GM19239 (cell line): ENCODE measurements at places on chromosomes 11 and 22.
A peak's percentile ranks its signal among the peaks of the same experiment; 100 is the strongest.

DNA sequence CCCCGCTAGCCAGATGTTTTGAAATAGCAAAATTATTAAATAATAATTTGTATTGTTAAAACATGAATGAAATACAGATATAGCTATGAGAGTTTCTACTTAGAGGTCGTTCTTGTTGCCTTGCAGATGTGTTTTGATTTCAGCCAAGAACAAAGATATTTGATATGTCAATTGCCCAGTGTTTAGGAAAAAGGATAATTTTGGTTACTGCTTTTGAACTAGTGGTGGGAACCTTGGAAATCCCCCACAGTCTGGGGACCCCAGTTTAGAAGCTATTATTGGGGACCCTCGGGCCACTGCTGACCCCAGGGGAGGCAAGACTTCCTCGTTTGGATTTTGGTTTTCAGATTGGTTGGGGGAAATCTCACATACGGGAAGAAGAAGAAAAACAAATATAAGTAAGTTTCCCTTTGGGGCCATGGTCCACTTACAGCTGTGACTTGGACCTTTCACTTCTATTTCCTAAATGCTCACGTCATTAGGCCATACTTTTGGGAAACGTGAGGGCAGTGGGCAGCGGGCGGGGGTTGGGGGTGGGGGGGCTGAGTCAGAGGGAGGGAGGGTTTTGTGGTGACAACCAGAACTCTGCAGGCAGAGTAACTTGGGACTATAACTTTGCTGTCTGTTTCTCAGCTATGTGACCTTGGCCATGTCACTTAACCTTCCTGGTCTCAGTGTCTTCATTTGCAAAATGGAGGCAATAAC is 37.0 kb downstream of the LDLRAD3 start:
- no peak for DNase-seq

- DNase-seq: no peak
Observed at GRCh38 chr11:126506789-126507188, 151.3 kb downstream of the ST3GAL4 start.

- no peak for DNase-seq
Observed at GRCh38 chr11:115670538-115671205, 166.5 kb upstream of the CADM1 start.

- no peak for DNase-seq
Observed at GRCh38 chr11:85627332-85627997, at the start of gene DLG2. TSS of gene DLG2 (minus strand) at chr11:85627344.

GRCh38 chr22:42432020-42432596 is at the start of gene NFAM1:
TSS of gene NFAM1 (minus strand) at chr22:42432403. CDS start at chr22:42432357, 46 bp downstream.
- DNase-seq: no peak

- DNase-seq: no peak
Observed at GRCh38 chr22:37175414-37176281, 12.4 kb downstream of the C1QTNF6 start.

DNA sequence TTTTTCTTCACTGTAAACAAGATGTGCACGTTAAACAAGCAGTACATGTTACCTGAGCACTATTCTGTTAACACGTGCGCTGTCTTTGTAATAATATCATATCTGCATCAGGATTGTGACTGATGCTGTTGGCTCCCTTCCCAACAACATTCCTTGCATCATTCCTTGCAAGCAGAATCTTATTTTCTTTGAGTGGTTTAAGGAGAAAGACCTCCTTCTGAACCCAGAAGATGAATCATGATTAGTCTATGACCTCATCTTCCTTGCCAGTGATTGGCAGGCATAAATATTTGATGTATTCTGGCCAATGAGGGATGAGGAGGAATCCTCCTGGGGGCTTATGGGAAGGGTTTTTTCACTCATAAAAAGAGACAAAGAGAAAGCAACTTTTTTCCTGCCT is 46.2 kb downstream of the C11orf71 start:
- no peak for DNase-seq

- no peak for DNase-seq
Observed at GRCh38 chr11:13308704-13309103, 31.1 kb downstream of the BMAL1 start.

DNA sequence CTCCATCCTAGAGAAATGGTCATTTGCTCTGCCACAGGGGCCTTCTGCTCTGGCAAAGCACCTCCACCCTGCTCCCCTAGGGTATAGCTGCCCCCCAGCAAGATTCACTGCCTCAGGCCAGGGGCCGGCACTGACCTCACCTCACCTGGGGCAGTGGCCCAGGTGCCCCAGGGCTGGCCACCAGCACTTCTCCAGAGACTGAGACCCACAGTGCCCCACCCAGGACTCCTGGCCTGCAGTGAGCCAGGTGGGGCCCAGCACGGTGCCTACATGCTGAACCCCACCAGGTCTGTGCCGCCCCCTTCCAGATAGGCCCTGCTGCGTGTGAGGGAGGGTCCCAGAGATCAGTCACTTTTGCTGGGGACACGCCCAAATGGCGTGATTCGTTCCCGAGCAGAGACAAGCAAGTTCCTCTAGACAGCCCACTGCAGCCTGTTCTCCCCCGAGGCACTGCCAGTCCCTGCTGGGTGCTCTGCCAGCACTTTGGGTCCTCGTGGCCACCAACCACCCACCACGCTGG is 10.8 kb downstream of the GNB1L start:
- no peak for DNase-seq

GRCh38 chr22:50217543-50218152 is 16.8 kb downstream of the SELENOO start:
- no peak for DNase-seq

- no peak for DNase-seq
Observed at GRCh38 chr22:38721551-38721950, 15.8 kb downstream of the GTPBP1 start.

- DNase-seq: no peak
Observed at GRCh38 chr11:64599698-64600211, 8.7 kb downstream of the SLC22A12 start.

DNA sequence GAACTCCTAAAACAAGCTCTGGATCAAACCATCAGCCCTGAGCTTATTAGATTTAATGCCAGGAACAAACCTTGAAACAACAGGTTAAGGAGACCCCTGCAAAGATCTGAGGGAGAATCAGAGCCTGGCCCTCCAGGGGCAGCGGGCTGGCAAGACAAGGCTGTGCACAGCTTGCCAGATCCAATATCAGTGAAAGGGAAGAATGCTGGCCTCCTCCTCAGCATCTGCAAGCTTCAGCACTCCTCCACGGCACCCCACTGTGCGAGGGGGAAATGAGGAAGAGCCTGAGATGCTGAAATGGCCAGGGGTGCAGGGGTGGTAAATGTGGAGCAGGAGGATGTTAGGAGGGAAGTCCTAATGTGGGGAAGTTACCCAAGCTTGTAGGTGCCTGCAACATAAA is 167.0 kb downstream of the TENM4 start:
- DNase-seq: no peak

- DNase-seq: no peak
Observed at GRCh38 chr22:24445481-24446259, 18.3 kb downstream of the ADORA2A start.

GRCh38 chr22:50612528-50613221 is 12.1 kb downstream of the MAPK8IP2 start:
- peak; percentile 50 for DNase-seq

GRCh38 chr11:6027501-6027900 is 3.1 kb downstream of the OR56A1 start:
- no peak for DNase-seq

DNA sequence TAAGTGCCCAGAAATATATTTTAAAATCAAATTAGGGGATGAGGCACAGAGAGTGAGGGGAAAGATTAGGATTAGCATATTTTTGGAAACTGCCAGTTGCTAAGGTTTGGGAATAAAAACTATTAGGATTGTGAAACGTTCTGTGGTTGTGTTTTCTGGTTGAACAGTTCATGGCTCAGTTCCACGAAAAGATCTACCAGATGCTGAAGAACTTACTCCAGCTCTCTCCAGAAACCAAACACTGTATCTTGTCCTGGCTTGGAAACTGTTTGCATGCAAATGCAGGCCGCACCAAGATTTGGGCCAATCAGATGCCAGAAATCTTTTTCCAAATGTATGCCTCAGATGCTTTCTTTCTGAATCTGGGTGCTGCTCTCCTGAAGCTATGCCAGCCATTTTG is 15.3 kb downstream of the UBE4A start:
- DNase-seq: no peak

- no peak for DNase-seq
Observed at GRCh38 chr22:42282252-42282942, 11.9 kb upstream of the TCF20 start.

DNA sequence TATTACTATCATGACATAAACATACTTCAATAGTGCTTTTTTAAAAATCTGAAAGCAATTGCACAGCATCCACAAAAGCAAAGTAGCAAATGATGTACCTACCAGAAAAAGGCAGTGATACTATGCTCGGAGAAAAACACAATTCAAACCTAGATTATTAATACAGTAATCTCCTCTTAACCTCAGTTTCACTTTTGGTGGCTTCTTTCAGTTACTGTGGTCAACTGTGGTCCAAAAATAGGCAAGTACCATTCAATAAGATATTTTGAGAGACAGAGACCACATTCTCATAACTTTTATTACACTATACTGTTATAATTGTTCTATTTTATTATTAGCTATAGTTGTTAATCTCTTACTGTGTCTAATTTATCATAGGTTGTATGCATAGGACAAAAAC is 20.8 kb downstream of the KCNA4 start:
- DNase-seq: no peak

DNA sequence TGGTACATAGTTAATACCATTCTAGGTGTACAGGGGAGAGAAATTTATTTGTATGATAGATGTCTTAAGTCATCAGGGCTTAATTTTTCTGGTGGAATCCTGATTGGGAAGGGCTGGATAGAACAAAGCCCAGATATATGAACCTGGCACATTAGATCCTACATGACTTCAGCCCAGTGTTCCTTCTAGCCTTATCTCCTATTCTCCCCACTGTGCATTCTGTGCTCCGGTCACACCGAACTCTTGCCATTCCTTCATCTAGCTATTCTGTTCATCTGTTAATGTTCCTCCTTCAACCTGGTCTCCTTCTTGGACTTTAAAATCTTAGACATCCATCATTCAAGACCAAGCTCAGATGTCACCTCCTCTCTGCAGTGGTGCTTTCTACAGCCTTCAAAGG is 68.9 kb upstream of the EED start:
- no peak for DNase-seq

- DNase-seq: no peak
Observed at GRCh38 chr11:32388871-32389770, 46.2 kb downstream of the WT1 start.

- peak; percentile 64 for DNase-seq
Observed at GRCh38 chr11:67356864-67357561, 3.7 kb upstream of the POLD4 start.

DNA sequence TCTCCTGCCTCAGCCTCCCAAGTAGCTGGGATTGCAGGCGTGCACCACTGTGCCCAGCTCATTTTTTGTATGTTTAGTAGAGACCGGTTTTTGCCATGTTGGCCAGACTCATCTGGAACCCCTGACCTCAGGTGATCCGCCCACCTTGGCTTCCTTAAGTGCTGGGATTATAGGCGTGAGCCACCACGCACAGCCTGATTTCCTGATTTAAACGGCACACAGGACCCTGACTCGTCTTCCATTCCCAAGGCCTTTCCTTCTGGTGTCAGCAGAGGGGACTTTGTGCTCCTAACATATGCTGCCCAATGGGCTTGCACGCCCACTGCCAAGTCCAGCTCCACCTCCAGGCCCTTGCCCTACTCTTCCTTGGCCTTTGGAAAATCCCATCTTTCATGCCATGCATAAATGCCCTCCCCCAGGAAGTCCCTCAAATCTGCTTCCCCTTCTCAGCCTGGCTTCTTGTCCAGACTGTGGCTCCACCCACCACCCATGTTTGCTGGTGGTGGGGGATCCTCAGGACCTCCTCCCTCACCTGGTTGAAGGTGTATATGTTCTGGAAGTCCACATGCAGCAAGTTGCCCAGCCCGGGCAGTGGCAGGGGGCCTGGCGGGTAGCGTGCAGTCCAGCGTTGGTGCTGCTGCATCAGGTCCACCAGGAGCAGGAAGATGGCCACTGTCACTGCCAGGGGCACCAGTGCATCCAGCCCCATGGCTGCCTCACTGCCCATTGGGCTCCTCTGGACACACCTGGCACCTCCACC is 23.9 kb upstream of the CYP2D6 start:
- no peak for DNase-seq
